ENCODE measurements at places on chromosomes 16 and 17.

DNA sequence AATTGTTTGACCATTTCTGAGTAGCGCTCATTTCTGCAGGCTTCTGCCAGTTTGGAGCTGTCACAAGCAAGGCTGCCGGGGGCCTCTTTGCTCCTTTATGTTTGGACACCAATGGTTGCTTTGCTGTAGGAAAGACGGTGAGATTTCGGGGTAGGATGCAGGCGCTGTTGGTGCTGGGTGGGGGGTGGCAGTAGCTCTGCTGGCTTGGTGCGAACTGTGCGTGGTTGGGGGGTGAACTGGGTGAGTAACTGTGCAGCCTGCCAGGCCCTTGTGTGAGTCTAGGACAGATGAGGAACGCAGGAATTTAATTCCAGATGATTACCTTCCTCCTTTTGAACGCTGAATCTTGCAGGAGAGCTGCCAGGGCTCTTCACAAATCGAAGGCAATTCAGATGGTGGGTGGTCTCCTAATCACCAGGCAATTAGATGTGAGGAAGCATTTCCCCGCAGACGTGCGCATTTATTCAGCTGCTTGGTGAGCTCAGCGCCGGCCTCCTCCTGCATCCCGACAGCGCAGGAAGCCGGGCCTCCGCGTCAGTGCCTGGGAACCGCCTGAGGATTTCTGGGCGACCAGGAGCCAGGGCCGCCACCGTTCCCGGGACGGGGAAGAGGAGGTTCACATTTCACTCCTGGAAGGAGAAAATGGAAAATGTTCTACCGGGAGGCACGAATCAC lies 154.4 kb downstream of the FOXL1 start:
- no peak for DNase-seq

GRCh38 chr17:73262676-73263642 lies 1.3 kb upstream of the CPSF4L start:
- DNase-seq = no peak

DNA sequence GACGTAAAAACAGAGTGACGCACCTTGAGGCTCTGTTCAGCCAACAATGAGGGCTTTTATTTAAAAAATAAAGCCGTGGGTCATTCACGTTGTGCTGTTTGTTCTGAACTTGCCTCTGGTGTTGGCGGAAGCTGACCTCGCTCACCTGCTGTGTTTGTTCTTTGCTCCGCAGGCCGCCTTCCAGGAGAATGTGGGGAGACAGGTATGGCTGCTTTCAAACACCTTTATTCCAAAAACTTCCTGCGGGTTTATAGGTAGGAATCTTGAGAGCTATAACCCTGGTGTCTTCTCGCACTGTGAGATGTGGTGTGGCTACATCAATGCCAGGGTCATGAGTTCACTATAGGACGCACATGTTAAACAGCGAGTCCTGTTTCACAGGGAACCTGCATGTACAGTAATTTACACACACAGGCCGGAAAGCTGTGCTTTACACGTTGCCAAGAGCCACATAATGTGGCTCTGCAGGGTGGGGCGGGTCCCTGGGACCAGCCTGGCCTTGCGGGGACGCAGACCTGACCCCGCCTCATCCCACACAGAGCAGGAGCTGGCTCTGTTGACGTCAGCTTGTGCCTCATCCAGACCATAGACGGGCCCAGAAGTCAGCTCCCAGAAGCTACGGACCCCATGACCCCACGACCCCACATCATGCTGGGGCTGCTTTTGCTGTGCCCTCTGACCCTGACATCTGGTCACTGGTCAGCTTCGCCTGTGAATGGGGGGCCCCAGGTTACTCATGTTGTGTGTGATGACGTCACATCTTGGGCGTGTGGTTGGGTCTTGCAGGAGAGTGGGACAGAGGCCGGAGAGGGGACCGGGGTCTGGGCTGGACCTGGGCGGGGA lies 49.9 kb upstream of the ZNF750 start:
- no peak for DNase-seq

DNA sequence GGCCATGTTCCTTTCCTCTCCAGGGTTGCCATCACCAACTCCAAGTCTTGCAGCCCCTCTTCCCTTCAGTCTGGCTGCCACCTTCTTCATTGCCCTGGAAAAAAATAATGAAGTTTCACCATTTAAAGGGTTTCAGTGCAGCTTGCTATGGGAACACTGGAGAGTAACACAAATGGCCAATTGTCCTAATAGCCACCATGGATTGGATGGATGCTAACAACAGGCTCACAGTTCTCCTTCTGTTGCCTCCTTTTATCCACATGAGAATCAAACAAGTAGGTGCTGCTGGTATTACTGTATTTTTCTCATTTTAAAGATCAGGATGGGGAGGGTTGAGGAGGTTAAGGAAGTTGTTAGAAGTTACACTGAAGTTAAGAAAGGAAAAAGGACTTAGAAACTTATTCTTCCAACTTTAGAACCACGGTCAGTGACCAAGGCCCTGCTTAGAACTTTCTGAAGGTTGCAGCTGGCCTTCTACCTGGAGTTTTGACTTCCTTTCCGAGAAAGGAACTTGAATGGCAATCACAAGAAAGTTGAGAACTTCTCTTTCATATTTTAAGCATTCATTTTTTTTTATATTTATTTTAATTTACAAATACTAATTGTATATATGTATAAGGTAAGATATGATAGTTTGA lies 198.0 kb upstream of the MAF start:
- no peak for DNase-seq

GRCh38 chr17:60916043-60916442 lies 238.4 kb downstream of the BCAS3 start:
- DNase-seq = no peak

- no peak for DNase-seq
Measured at GRCh38 chr16:54165912-54166865, 120.4 kb downstream of the IRX3 start.

GRCh38 chr16:7820816-7821215 lies 488.2 kb downstream of the RBFOX1 start:
- DNase-seq = no peak

DNA sequence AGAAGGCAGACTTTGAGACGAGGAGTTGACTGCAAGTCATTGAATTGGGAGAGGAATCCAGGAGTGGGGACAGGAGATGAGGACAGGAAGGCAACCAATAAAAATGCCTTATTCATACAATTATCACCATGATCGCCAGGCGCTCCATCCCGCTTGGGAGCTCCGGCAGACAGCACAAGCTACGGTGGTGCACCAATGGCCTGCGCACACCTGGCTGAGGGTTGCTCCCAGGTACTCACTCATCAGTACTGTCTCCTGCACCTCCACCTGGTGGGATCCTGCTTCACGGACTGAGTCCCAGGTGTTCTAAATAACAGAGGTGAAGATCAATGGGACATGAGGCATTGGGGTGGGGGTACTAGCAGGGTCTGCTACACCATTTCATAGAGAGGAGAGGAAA lies 160.0 kb upstream of the TNRC6C start:
- DNase-seq = no peak

DNA sequence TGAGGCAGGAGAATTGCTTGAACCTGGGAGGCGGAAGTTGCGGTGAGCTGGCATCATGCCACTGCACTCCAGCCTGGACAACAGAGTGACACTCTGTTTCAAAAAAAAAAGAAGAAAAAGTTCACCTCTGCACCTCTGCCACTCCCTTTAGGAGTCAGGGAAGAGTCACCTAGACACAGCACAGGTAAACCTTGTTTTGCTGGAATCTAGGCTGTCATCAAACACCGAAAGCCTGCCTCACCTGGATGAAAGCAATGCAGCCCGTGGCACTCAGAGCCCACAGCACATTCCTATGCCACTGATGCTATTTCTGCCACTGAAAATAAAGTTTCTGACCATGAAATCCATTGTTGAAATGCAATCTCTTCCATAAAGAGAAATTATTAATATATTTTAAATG lies 22.2 kb downstream of the CFAP52 start:
- no peak for DNase-seq

GRCh38 chr17:2500446-2500845 lies 11.2 kb downstream of the METTL16 start:
- DNase-seq = no peak

DNA sequence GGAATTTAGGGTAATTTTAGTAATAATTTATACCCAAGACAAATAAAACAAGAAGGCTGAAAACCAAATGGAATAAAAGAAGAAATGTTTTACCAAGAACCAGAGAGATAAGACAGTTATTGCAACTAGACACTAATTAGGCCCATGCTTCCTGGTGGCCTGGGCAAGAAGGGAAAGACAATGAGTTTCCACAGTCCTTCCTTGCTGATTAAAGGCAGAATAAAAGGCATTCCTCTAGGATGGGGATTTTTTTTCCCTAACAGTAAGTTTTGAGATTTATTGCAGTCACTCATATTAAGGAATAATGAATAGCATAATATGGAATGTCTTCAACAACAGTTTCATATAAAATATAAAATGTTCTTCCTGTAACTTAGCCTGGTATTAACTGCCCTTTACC lies 41.5 kb downstream of the TOM1L2 start:
- DNase-seq = no peak

DNA sequence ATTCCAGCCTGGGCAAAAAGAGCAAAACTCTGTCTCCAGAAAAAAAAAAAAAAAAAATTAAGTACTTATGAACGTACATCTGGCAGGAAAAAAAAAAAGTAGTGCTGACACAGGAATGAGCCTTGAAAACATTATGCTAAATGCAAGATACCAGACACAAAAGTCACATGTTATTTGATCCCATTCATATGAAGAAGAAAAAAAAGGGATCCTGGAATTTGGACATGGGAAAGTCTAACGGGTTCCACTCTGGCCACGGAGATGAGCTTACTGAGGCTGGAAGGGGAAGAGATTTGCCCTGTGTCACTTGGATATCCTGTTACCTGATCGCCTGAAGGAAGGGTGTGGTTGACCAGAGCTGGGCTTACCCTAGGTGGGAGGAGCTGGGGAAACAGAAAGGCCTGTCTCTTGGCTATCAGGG lies 251.9 kb downstream of the PARN start:
- DNase-seq = no peak

GRCh38 chr16:57795431-57795878 lies 6.8 kb downstream of the KIFC3 start:
- no peak for DNase-seq

DNA sequence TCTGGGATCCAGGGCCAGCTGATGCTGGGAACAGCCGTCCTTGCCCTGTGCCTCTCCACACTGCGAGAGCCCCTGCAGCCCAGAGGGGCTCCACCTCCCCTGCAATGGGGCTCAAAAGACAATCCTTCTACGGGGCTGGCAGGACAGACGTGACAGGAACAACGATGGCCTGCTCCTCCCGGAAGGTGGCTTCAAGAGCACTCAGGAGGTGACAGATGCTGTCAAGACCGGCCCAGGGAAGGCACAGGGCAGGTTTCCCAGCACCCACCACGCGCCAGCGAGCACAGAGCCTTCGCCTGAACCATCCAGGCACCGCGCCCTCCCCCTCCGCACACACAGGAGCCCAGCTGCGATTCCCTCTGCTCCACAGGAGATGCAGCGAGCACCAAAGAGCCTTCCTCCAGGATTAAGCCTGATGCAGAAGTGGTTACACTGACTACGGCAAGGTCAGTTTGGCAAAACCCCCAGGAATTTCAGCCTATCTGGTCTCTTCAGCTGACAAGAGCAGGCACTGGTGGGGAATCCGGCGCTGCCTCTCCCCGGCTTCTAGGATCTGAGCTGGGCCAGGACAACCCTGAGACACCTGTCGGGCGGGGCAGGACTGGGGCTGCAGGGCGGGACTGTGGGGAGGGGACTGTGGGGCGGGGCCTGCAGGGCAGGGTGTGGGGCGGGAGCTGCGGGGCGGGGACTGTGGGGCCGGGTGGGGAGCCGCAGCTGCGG lies 103.4 kb downstream of the ZNF778 start:
- DNase-seq = no peak

GRCh38 chr16:89023151-89023551 lies 46.1 kb upstream of the CBFA2T3 start:
- no peak for DNase-seq

GRCh38 chr17:30519166-30519565 lies 42.0 kb downstream of the GOSR1 start:
- DNase-seq = no peak

GRCh38 chr16:66911112-66911511 lies 7.6 kb downstream of the CDH16 start:
- DNase-seq = no peak

- no peak for DNase-seq
Measured at GRCh38 chr17:21041741-21042457, 912 bp downstream of the USP22 start.

DNA sequence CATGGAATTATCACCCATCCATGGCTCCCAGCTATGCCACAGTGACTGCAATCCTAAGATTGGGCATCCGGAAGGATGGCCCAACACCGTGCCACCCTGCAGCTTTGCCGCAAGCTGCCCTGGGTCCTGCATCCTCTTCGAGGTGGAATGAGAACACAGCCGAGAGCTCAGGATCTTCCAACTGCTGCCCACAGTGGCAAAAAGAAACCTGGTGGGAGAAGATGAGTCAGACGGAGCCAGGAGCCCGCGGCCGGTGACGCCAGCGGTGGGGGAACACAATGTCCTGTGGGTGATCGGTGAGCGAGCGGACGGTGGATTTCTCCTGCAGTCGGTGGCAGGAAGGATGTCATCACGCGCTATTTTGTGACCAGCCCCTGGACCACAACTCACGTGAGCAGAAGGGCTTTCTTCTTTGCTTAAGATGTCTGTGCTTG lies 20.1 kb downstream of the CD7 start:
- peak; percentile 62 for DNase-seq

GRCh38 chr16:77679391-77679790 lies 42.9 kb upstream of the NUDT7 start:
- no peak for DNase-seq

- DNase-seq = no peak
Measured at GRCh38 chr17:2421315-2422147, 20.7 kb upstream of the MNT start.

- DNase-seq = no peak
Measured at GRCh38 chr16:89739383-89739782, 18.0 kb downstream of the ZNF276 start.

DNA sequence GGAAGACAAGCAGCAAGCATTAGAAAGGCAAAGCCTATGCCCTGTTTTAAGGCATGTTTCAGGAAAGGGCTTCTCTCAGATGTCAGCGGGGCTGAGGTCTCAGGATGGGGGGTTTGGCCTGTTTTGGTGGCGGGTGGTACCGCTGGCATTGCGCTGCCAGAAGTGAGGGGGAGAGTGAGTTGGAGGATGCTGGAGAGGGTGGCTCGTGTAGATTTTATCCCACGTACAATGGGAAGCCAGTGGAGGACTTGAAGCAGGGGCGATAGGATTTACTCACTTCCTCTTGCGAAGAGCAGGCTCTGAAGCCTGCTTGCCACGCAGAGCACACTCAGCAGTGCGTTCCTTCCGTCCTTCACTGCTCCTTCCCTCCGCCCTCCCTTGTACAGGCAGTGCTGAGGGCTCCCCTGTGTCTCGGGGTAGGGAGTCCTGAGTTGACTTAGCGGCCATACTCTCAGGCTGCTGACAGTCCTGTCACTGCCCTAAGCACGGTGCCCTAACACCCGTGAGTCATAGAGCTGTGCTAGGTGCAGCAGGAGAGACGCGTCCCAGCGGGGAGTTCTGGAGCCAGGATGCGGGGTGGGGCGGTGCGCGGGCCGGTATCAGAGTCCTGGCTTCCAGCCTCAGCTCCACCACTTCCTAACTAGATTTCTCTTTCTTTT lies 113.1 kb downstream of the SNX29 start:
- DNase-seq = no peak

GRCh38 chr16:68070249-68070730 lies 14.9 kb upstream of the NFATC3 start:
- no peak for DNase-seq

- no peak for DNase-seq
Measured at GRCh38 chr17:44651228-44651627, 5.0 kb upstream of the MEIOC start.
